ENCODE measurements at places on chromosomes 13 and 19.

DNA sequence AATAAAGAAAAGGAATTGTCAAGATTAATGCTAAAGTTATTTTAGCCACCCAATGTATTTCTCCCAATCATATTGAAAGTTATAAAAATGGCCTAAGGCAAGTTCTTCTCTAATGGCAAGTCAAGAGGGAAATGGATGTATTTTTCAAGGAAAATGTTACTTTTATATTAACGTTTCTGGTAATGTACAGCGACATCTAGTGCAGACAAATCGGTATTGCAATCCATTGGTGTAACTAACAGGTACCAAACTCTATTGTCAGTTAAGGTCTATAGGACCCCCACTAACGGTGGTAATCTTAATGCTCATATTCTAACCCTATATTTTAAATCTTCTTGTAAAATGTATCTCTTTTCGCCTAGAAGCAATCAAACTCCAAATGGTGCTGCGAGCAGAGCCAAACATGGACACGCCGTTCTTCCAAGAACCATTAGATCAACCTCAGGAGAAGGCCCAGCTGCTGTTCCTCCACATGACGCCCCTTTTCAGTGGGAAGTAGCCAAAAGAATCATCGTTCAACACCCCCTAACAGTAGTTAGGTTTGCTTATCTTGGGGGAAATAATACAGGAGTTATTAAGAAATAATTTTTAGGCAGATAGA lies 98.5 kb upstream of the PABPC3 start:
- peak; percentile 41 for DNase-seq

DNA sequence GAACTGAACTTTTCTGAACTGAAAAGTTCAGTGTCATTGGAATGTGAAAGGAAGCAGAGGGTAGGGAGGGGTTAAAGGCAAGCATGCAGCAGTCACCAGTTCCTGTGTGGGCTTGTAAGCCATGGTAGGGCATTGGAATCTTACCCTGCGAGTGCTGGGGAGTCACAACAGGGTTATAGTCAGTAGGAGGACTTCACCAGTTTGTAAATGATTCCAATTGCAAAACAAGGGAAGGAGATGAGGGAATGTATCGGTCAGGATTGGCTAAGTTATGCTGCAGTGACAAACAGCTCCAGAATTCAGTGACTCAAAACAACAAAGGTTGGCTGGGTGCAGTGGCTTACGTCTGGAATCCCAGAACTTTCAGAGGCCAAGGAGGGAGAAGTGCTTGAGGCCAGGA lies 12.8 kb downstream of the LYPD3 start:
- DNase-seq: no peak

DNA sequence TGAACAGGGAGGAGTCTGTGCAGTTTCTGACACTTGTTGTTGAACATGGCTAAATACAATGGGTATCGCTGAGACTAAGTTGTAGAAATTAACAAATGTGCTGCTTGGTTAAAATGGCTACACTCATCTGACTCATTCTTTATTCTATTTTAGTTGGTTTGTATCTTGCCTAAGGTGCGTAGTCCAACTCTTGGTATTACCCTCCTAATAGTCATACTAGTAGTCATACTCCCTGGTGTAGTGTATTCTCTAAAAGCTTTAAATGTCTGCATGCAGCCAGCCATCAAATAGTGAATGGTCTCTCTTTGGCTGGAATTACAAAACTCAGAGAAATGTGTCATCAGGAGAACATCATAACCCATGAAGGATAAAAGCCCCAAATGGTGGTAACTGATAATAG lies 16.1 kb downstream of the CEACAM6 start:
- DNase-seq: no peak

DNA sequence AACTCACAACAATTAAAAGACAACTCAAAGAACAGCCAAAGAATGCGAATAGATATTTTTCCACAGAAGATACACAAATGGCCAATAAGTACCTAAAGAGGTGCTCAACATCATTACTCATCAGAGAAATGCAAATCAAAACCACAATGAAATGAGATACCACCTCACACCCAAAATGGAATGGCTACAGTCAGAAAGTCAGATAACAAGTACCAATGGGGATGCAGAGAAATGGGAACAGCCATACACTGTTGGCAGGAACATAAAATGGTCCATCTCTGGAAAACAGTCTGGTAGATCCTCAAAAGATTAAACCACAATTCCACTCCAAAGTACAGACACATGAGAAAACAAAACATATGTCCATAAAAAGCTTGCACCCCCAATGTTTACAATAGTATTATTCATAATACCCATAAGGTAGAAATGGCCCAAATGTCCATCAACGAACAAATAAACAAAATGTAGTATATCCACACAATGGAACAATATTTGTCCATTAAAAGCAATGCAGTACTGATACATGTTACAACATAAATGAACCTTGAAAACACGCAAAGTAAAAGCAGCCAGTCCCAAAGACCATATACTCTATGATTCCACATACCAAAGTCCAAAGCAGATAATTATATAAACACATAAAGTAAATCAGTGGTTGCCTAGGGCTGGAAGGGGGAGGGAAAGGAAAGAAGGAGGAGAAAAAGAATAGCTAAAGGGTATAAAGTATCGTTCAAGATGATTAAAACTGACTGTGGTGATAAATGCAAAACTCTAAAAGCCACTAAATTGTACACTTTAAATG lies 19.6 kb downstream of the USP12 start:
- DNase-seq: no peak

DNA sequence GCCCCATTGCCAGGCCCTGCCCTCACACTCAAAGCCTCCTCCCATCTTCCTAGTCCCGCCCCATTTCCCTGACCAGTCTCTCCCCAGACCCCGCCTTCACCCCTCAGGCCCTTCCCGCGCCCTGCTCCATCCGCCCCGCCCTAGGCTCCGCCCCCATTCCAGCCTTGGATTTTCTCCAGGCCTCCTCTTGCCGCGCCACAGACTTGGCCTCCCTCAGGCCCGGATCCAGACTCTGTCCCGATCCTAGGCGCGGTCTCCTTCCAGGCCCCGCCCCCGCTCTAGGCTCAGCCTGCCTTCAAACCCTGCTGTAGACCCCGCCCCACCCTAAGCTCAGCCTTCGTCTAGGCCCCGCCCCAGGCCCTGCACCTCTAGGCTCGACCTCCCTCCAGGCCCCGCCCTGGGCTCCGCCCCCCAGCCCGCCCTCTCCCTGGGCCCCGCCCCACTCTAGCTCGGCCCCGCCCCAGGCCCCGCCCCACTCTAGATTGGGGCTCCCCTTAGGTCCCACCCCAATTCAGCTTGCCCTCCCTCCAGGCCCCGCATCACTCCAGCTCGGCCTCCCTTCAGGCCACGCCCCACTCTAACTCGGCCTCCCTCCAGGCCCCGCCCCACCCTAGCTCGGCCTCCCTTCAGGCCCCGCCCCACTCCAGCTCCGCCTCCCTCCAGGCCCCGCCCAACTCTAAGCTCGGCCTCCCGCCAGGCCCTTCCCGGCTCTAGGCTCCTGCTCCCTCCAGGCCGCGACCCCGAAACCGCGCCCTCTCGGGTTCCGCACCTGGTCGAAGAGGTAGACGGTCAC lies 18.5 kb downstream of the LMTK3 start:
- peak; percentile 97 for DNase-seq

DNA sequence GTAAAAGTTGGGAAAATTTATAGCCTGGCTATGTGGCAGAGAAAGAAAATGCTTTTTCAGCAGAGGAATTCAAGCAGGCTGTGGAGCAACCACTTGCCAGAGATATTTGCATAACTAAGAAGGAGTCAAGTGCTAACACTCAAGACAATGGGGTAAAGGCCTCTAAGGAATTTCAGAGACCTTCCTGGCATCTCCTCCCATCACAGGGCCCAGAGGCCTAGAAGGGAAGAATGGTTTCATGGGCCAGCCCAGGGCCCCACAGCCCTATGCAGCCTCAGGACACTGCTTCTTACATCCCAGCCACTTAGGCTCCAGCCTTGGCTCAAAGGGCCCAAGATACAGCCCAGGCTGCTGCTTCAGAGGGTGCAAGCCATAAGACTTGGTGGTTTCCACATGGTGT lies 14.3 kb downstream of the SLC15A1 start:
- DNase-seq: no peak

DNA sequence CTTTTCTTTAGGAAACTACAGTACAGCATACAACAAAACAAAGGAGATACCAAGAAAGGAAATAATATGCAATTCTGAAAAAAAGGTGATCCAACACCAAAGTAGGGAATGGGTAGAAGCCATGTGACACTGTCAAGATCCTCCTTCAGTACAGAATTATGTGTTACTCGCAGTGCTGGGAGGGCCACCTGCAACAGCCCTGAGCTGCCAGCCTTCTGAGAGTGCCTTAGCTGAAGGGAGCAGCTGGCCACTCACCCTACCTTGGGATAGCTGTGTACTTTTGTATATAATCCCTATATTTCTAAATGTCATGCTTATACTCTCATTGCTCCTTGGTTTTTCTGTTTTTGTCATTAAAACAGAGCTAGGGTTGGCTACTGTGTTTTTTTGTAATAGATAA lies 1518.2 kb upstream of the PCDH20 start:
- DNase-seq: no peak

GRCh38 chr13:49098771-49099512 lies 121.2 kb upstream of the MLNR start:
- peak; percentile 30 for DNase-seq

GRCh38 chr13:112783978-112784371 lies 94.1 kb downstream of the ATP11A start:
- no peak for DNase-seq

- DNase-seq: no peak
Observed at GRCh38 chr13:100597253-100597652, 8.7 kb upstream of the GGACT start.

DNA sequence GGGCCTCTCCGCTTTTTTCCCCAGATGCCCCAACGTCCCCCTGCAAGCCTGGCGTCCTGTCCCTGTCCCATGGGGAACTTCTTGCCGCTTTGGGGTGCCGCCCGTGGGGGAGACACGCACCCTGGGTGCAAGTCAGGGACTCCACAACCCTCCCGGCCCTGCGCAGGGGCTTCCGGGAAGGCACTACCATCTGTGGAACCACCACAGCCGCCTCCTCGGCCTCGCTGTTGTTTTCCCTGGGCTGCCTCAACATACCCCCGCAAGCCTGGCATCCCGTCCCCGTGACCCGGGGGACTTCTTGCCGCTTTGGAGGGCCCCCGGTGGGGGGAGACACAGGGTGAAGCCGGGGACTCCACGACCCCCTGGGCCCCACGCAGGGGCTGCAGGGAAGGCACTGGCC lies 238.4 kb downstream of the TUBA3C start:
- no peak for DNase-seq

GRCh38 chr13:65724226-65724625 lies 1505.9 kb downstream of the PCDH9 start:
- no peak for DNase-seq

DNA sequence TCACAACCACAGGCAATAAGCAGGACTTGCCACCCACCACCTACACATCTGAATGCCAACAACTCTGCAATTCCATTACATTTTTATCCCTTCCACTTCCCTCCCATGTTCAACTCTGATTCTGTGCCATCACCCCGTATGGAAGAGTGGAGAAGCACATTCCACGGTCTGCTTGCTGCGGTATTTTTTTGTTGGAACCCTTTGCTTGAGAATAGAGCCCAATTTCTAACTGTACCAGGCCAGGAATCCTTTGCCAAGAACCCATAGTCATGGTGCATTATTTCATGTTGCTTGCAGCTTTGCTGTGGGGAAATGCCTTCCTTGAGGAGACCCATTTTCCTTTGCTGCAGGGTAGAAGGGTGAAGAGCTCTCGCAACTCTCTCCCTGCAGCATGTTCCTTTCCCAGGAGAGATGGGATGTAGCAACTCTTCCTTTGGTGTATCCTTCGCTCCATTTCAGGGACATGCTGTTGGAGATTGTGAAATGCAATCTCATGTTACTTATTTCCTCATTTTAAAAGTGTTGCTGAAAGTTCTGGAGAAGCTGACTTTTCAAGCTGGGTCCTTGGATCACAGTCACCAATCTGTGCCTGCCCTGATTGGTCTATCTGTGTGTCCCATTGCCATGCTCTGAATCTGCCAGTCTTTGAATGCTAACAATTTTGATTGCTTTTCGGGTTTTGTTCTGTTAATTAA lies 69.8 kb upstream of the STARD13 start:
- DNase-seq: peak; percentile 82

GRCh38 chr19:38062959-38063761 lies 156.2 kb downstream of the SIPA1L3 start:
- DNase-seq: no peak

DNA sequence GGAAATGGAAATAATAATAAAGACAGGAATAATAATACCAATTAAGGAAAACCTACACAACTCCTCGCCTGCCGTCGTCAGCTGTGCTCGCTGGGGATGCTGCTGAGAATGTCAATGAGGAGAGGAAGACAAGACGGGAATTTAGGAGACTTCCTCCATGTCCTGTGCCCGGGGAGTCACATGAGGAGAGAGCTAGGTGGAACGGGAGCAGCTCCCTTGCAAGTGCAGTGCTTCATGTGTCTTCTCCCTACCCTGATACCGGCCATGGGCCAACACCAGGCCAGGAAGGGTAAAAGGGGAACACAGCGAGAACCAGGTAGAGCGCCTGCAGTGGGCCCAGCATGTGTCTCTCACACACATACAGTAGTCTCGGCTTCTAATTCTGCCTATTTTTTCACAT lies 11.8 kb downstream of the DOCK9 start:
- no peak for DNase-seq

DNA sequence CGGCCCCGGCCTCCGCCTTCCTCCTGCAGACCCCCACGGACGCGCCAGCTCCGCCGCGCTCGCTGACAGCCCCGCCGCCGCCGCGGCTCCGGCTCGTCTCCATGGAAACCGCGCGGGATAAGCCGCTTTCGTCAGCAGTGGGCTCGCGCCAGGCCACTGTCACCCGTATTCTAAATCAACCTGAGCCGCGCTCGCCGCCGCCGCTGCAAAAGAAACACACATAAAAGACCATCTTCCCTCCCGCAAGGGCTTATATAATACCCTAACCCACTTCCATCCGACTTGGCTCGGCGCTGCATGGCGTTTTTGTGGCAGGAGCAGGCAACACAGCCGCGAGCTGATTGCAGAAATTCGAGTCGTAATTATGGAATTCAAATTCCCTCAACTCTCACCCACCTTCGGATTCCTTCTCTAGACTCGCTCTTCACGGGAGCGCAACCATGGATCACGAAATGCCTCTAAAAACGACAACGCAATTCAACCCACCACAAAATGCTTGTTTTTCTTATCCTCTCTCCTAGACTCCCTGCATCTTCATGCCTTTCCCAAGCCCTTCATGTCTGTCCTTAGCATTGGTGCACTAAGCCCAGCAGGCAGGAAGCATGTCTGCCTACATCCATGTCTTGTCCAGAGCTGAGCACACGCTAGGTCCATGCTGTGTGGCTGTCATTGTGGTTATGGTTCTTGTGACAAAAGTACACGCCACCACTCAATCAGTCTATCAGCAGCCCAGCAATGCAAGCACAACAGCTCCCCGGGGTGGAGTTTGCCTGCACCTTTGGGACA lies at the start of gene AMER2:
AMER2 (minus strand) TSS at position 772 of the 786 bp plus-strand sequence; CDS start at position 103, 669 bp downstream.
- DNase-seq: no peak

- DNase-seq: peak; percentile 46
Observed at GRCh38 chr19:51398096-51398704, 7.8 kb upstream of the C19orf84 start.

DNA sequence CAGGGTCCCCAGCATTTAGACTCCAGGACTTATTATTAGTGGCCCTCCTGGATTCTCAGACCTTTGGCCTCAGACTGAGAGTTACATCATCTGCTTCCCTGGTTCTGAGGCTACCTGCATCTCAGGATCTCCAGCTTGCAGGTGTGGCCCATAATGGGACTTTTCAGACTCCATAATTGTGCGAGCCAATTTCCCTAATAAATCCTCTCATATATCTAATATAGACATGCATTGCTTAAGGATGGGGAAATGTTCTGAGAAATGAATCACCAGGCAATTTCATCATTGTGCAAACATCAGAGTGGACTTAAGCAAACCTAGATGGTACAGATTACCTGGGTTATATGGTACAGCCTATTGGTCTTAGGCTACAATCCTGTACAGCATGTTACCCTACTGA lies 116.5 kb upstream of the FBXL3 start:
- DNase-seq: no peak

- no peak for DNase-seq
Observed at GRCh38 chr13:59663707-59664106, 500.0 kb downstream of the DIAPH3 start.
